ENCODE measurements at places on chromosomes 3 and 15.

- no peak for DNase-seq
Observed at GRCh38 chr3:77699125-77699691, 659.3 kb downstream of the ROBO2 start.

DNA sequence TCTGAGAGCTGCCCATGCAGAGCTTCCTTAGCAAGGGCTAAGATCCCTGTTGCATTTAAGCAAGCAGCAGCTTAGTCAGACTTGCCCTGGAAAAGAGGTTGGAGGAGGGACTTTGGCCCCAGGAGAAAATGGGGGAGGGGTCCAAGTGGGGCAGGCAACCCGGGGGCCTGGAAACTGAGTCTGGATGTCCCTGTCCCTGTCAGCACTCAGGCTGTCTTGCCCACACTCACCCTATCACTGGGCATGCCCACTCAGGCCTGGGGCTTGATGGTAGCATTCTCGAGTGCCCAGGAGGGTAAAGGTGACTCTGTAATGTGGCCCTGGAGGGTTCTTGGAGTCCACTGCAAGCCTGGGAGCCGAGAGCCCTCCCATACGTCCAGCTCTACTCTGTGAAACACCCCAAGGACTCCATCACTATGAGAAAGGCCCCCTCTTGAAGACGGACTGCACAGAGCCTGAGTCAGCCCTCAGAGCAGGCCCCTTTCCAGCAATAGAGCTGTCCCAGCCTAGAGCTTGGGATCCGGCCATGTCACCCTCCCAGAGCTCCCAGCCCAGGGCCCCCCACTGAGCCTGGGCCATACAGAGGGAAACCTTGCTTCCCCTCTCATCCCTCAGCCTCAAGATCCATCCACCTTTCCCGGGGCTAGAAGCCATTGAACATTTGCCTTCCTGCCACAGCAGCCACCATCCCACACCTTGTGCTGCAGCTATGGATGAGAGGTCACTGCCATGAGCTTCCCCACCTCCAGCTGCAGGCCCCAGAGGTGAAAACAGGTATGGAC lies 13.4 kb downstream of the MYL3 start:
- DNase-seq: no peak

- no peak for DNase-seq
Observed at GRCh38 chr3:16739541-16740105, 134.4 kb upstream of the DAZL start.

DNA sequence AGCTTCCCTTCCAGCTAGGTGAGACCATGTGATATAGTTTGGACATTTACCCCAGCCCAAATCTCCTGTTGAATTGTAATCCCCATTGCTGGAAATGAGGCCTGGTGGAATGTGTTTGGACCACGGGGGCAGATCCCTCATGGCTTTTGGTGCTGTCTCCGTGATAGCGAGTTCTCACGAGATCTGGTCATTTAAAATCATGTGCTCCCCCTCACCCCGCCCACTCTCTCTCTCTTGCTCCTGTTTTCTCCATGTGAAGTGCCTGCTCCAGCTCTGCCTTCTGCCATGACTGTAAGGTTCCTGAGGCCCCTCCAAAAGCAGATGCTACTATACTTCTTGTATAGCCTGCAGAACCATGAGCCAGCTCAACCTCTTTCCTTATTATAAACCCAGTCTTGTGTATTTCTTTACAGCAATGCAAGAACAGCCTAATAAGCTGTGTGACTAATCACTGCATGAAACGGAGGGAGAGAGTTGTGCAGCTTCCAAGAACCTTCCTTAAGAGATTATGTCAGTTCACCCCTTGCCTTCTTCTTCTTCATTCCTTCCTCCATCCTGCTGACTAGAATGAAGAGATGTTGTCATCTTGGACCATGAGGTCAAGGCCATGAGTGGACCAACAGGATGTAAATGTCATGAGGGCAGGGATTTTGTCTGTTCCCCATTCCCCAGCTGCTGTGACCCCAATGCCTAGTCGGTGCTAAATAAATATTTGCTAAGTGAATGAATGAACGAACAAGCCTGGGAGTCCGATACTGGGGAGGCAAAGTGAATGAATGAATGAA lies 91.0 kb downstream of the CPN2 start:
- DNase-seq: no peak

- DNase-seq: no peak
Observed at GRCh38 chr15:62051166-62051565, 9.1 kb downstream of the VPS13C start.

DNA sequence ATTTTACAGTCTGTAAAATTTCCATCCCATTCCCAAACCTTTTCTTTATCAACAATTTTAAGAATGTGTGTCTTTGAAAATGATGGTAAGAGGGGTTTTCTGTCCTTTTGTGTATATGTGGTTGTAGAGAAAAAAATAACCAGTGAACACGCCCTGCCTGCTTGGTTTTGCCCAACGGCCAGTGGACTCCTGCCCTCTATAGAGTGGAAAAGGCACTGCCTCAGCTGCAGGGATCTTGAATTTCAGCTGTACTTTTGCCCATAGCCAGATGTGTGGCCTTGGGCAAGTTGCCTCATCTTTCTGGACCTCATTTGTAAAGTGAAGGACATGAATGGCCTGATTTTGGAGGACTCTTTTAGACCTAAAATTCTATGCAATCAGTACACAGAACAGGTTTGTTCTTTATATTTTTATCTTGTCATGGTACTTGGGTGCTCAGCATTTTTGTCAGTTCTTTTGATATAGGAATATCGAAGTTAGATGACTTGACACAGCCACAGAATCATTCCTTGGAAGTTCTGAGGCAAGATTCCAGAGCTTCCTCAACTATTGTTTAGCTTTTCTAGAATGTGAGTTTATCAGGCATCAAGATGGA lies 81.0 kb downstream of the CLDN11 start:
- no peak for DNase-seq

All from iPS DF 6.9 (cell line).